Left forelimb (tissue), 1 donor: ENCODE measurements at places on chromosomes 4 and X.

DNA sequence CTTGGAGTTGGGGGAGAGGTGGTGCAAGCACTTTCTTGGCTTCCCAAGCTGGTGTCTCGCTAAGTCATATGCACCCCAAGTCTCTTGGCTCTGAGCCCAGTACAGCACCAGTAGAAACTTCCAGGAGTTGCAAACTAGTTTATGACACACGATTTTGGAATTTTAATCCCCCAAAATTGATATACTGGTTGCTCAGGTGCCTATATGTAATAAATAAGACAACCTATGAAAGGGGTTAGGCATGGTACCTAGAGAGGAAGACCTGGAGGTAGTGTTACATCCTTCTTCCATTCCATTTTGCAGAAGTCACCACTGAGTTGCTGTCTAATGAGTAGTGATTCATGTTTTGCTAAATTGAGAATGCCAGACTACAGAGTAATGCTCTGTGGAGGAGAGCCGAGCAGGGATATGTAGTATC is 4.3 kb upstream of the SLC4A4 start:
- DNase-seq = no peak

DNA sequence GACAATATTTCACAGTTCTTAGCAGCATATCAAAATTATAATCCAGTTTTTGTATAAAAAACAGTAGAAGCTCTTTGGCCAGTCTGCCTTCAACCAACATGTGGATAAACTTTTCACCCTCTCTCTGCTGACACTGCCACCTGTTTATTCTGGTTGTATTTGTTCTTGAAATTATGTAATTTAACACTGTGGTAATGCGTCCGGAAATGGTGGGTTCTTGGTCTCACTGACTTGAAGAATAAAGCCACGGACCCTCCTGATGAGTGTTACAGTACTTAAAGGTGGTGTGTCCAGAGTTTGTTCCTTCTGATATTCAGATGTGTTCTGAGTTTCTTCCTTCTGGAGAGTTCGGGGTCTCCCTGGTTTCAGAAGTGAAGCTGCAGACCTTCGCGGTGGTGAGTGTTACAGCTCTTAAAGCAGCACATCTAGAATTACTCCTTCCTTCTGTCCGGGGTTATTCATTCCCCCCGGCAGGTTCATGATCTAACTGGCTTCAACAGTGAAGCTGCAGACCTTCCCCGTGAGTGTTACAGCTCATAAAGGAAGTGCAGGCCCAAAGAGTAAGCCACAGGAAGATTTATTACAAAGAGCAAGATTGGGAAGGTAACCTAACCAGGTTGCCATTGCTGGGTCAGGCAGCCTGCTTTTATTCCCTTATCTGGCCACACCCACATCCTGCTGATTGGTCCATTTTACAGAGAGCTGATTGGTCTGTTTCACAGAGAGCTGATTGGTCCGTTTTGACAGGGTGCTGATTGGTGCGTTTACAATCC is 15.7 kb downstream of the FAM184B start:
- DNase-seq = no peak

DNA sequence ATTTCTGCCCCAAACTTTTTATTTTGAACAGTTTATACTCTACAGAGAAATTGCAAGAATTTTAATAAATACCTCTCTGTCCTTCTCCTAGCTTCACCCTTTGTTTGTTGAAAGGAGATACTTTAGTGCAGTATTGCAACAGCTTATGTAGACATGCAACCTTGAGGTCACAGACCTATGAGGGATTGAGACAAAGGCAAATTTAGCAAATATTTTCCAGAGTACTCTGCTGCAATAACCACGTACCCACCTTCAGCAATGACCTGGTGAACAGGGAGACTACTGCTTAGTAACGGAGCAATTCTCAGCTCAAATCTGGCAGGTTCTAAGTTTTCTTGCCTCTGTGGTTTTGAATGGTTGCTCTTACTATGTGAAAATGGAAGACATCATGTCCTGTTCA is 13.2 kb downstream of the FGA start:
- DNase-seq = no peak

DNA sequence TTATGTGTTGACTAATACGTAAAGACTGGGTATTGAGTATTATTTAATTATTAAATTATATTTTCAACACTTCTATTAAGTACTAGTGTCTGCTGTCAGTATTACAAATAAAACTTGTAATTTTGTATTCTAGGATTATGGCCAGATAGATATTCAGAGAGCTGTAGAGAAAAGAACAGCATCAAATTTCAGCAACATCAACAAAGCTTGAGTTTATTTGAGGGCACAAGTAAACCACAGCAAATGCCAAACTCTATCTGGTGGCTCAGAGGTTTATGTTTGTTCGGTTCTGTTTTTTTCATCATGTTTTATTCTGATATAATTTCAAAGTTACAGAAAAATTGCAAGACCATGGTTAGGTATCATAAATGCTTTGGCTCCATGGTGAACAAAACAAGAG is 1530.5 kb downstream of the PCDH18 start:
- DNase-seq = no peak

GRCh38 chrX:54288968-54289367 is 68.9 kb downstream of the WNK3 start:
- no peak for DNase-seq

DNA sequence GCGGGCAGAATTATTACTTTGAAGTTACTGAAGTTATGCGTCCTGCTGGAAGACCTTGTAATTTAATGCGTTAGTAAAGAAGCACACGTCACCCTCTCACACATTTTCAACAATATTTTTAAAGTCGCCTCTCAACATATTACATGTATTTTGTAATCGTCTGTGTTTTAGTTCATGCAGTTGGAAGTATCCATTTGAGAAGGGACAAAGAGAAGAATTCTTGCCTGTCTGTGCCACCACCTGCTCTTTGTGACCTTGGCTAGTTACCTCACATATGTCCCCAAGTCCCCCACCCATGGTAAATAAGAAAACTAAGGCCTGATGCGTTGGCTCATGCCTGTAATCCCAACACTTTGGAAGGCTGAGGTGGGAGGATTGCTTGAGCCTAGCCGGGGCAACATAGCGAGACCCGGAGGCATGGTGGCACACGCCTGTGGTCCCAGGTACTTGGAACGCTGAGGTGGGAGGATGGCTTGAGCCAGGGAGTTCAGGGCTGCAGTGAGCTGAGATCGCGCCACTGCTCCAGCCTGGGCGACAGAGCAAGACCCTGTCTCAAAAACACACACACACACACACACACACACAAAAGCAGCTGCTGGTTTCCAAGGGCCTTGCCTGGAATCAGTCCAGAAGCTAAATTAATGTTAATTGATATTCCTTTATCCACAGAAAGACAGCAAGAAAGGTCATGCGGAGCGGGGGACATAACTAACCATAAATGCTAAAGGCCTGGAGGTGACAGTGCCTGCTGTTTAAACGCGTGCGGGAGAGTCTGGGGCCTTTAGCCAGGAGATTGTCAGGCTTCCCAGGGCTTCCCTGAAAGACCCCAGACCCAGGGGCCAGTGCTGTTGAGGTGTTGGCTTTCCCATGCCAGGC is 811 bp downstream of the TMEM187 start:
- no peak for DNase-seq

- DNase-seq = no peak
Observed at GRCh38 chr4:176274441-176274840, 5.4 kb upstream of the ASB5 start.

DNA sequence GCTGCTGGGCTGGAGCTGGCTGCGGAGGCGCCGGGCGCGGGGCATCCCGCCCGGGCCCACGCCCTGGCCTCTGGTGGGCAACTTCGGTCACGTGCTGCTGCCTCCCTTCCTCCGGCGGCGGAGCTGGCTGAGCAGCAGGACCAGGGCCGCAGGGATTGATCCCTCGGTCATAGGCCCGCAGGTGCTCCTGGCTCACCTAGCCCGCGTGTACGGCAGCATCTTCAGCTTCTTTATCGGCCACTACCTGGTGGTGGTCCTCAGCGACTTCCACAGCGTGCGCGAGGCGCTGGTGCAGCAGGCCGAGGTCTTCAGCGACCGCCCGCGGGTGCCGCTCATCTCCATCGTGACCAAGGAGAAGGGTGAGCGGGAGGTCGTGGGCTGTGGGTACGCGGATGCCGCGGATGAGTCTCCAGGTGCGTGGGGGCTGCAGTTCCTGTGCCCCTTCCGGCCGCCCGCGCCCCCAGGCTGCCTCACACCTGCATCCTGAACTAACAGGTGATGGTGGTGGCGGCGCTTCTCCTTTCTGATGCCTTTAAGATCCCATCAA is 499 bp downstream of the CYP2U1 start:
- DNase-seq = no peak
